ENCODE measurements at places on chromosomes 12 and 14.

DNA sequence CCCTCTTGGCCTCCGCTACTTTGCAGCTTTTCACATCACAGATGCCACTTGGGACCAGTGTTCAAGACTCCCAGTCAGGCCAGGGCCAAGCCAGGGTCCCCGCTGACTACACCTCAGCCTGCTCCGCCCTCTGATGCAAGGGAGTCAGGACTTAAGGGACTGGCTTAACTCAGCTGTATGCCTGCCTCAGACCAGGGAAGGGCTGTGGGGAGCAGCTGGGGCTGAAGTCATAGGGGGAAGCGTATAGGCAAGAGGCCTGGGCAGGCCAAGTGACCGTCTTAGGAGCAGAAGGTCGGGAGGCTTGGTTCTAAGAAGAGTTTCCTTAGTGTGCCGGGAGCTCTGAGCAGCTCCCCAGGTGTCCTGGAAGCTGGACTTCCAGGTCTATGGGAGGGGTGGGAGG is 21.9 kb downstream of the KDM2B start:
- DNase-seq, result no peak

DNA sequence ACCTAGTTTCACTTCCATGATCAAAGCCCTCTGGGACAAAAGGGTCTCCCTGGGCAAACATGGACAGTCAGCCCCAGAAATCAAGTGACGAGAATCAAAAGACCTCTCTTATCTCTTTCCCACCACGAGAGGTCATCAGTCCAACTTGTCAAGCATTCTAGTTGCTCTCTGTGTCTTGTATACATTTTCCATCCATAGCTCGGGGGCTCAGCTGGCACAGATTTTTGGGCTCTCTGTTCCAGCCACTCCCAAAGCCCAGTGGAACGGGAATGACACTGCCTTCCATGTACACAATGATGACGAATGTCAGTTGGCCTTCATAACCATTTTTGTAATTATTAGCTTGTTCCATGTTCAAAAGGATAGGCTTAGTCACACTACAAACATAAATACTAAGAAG is 29.7 kb downstream of the NOS1 start:
- DNase-seq, result no peak

GRCh38 chr14:64149921-64150320 is 144.2 kb downstream of the ESR2 start:
- DNase-seq, result no peak

- no peak for DNase-seq
These were observed 3.0 kb upstream of the PLEKHG6 start for GRCh38 chr12:6307529-6307928.

- no peak for DNase-seq
These were observed 116.9 kb downstream of the DIP2B start for GRCh38 chr12:50621399-50622300.

- no peak for DNase-seq
These were observed 32.1 kb upstream of the PPM1H start for GRCh38 chr12:62966990-62967506.

DNA sequence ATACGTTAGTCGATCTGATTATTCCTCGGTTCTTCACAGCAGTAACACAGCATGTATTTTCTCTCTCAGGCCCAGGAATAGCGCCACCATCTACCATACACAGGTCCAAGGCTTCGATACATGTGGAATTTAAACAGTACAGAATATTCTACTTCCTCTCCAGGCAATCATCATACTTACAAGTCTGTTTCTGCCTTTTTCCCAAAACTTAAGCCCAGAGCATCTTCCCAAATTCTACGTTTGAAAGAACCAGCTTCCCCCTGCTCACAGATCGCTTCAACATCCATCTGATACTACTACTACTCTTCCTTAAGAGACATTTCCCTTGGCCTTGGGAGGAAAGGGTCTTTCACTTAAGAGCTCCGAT is 626 bp downstream of the TXNDC16 start:
- peak; percentile 65 for DNase-seq

GRCh38 chr12:48882972-48883304 is 17.3 kb upstream of the RND1 start:
- DNase-seq, result no peak

GRCh38 chr12:90112666-90113065 is 404.0 kb upstream of the ATP2B1 start:
- no peak for DNase-seq

- DNase-seq, result no peak
These were observed 729 bp upstream of the M6PR start for GRCh38 chr12:8950221-8950527.

- no peak for DNase-seq
These were observed 3.5 kb downstream of the EPYC start for GRCh38 chr12:91001306-91001705.

- no peak for DNase-seq
These were observed 17.0 kb downstream of the VCPKMT start for GRCh38 chr14:50099335-50099734.

- DNase-seq, result no peak
These were observed 258.7 kb downstream of the FLRT2 start for GRCh38 chr14:85788470-85789233.

- no peak for DNase-seq
These were observed 794 bp downstream of the SLC22A17 start for GRCh38 chr14:23351681-23352505.

DNA sequence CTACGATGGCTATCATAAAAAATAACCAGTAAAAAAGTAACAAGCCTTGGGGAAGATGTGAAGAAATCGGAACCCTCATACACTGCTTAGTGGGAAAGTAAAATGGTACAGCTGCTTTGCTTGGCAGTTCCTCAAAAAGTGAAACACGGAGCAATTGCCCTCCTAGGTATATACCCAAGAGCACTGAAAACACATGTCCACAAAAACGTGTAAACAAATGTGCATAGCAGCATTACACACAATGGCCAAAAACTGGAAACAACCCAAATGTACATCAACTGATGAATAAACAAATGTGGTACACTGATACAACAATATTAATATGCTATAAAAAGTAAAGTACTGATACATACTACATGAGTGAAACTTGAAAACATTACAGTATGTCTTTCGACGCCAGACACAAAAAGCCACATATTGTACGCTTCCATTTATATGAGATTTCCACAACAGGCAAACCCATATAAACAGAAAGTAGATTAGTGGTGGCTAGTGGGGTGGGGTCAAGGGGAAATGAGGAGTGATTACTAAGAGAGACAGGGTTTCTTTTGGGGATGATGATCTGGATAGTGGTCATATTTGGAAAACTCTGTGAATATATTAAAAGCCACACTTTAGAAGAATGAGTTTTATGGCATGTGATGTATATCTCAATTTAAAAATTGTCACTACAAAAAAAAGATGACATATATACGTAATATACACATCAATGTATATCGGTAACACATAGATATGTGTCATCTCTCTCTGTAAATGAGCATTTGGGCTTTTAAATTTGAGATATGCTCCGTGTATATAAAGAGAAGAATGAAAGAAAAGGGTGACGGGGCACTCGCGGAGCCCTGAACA is 996 bp downstream of the SLC41A2 start:
- DNase-seq, result no peak

DNA sequence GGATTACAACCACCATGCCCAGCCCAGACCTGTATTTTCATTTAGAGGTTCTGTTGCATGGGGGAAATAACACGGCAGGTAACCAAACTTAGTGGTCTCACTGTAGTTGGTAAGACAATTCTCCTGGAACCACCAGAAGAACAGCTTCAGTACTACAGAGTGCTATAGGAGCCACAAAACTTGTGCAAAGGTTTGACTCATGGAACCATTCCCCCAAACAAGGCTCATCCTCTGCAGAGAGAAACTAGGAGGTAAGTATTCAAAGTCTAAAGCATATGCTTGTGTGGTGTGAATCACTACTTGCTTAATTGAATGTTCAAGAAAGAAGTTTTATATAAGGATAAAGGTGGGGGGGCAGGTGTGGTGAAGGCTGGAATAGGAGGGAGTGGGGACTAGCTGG is 58.7 kb downstream of the GNS start:
- DNase-seq, result no peak

GRCh38 chr12:46617167-46617566 is 208.6 kb downstream of the SLC38A4 start:
- no peak for DNase-seq

DNA sequence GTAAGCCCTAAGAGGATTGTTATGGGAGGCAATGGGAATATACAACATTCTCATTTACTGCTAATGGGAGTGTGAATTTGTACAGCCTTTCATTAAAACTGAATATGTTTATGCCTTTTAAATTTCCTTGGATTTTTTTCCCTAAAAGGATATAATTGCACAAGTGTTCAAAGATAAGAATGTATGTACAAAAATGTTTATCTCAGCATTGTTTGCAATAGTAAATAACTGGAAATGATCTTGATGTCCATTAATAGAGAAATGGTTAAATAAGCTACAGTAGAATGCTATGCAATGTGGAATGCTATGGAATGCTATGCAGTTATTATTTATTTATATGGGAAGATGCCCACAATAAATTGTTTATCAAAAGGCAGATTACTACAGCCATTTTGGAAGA is 62.5 kb upstream of the SLC38A2 start:
- no peak for DNase-seq

GRCh38 chr14:55373784-55374705 is 37.6 kb downstream of the ATG14 start:
- DNase-seq, result peak; percentile 42

- no peak for DNase-seq
These were observed 12.7 kb upstream of the TBX3 start for GRCh38 chr12:114696443-114697242.

- no peak for DNase-seq
These were observed 40.1 kb downstream of the STXBP6 start for GRCh38 chr14:25009891-25010290.

DNA sequence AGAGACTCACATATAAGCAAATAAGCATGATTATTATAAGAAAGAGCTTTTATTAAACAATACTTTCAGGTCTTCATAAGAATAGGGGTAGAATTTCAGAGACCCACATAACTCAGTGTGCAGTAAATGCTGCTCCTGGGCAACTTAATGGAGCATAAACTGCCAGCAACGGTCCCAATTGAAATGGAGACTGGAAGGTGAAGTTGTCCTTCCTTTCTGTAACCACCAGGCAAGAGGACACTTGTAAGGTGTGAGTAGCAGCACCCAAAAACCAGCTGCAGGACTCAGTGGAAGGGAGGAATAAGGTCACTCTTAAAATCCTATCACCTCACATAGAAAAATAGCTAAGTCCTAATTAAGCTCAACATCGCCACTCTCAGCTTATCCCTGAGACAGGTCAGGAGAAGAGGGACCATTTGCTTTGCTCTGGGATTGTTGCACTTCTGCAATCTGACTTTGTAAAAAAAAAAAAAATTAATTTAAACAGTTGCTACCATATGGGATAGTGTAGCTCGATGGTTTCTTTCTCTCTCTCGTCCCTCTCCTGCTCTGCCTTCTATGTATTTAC is 22.7 kb upstream of the LTA4H start:
- DNase-seq, result no peak

DNA sequence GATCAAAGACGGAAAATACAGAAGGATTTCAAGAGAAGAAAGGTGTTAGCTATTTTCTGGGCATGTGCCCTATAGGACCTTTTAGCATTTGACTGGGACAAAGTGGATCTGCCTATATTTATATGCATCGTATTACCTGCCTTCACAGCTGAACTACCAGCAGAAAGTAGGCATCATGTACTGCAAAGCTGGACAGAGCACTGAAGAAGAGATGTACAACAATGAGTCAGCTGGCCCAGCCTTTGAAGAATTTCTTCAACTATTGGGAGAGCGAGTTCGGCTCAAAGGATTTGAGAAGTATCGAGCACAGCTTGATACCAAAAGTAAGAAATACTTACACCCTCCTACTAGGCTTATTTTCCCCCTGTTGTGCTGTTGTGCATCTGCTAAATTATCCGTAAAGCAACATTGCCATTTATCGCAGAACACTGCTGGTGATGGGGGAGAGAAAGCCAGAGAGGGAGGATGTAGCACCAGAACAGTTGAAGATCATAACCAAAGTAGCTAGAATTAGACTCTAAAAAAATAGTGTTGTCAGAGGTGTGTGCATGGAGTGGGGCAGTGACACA is 282.0 kb upstream of the RGS6 start:
- no peak for DNase-seq

DNA sequence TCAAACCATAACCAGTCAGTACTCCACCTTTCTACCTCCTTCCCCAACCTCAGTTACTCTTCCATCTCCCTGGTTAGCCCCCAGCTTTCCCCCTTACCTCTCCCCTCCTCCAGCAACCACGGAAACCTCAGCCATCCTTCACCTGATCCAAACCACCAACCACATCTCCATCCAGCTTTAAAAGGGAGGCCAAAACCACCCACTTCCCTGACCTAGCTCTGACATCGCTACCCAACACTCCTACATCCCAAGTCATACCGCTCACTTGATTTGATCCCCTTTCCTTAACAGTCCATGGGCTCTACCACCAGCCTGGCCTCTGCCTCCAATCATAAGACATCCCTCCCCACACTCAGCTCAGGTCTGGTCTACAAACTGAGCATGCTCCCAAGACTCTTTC is 1.5 kb downstream of the RAB35 start:
- no peak for DNase-seq

DNA sequence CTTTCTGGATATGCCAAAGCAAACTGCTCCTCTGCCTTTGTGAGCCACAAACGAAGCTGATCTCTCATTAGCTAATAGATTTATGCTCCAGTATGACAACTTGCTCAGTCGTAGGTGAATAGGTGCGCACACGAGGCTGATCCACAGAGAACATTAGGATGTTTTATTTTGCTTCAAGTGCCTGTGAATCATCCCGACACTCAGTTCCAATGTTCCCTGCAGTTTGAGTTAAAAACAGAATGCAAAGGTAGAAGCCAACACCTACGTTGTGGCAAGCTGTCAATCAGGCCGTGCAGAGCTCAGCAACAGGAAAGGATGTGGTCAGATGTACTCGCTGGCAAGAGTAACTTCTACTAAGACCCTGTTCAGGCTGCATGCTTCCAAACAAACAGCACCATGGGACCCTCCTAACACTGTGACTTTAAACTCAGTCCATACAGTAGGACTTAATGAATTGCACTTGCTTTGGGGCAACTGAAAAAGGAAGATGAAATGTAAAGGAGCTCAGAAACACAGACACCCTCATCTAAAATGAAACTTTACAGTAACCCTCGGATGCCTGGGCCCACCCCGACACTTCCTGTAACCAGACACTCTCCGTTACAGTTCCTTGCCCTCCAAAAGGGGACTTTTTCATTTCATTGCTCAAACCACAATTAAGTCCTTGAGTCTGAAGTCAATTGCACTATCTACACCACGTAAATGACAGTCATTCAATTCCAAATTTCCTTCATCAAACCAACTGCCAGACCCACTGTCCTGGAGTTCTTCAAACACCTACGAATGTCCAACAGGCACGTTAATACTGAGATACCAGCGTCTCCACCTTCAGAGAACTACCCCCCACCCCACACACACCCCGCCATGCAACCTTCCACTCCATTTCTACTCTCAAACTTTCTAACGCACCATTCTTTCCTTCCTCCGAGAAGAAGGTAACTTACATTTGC is 1.6 kb downstream of the CCDC88C start:
- no peak for DNase-seq

DNA sequence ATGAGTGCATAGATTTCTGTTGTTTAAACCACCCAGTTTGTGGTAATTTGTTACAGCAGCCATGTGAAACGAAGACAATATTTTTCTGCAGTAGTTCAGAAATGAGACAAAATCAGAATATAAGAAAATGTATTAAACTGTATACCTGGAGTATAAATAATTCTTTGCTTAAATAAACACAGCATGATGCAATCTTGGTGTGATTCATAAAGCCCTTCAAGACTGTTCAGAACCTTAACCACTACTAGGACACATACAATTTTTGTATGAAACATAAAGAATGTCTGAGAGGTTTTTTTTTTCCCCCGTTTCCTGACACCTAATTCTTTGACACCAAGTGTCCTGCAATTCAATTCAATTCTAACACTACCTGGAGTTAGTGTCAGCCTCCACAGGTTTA is 10.5 kb downstream of the C12orf75 start:
- no peak for DNase-seq

Measured in hematopoietic multipotent progenitor cell treated with erythropoietin and hydrocortisone succinate and interleukin-3 and kit ligand, for 17 days (in vitro differentiated cells).